ENCODE measurements at places on chromosomes 3 and 15. TPM values are rescaled to one million over a fixed set of nuclear protein-coding genes. Genes with fewer than 3 reads are reported as not detected.

DNA sequence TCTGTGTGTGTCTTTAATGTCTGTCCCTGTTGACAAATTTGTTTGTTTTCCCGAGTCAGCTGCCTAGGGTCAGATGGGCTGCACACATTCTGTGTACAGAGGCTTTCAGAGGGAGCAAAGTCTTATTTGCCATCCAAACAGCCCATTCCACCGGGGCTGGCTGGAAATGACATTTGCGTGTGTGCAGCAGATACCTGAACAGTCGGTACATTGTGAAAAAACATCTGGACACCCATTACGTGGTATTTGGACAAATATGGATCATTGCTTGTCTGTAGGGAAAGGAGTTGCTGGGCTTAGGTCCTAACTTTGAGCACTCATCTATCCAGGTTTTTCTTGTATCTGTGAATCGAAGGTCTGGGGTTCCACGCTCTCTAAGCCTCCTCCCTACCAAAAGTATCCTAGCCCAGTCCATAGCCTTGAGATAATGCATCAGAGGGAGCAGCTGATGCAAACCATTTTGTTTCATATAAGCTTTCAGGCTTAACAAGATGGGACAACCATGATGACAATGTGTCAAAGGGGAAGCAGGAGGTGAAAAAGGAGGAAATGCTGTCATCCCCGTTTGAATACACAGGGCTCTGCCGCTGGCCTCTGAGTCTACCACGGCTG, 22.2 kb upstream of the CMTM8 start:
- DNase-seq, result no peak

DNA sequence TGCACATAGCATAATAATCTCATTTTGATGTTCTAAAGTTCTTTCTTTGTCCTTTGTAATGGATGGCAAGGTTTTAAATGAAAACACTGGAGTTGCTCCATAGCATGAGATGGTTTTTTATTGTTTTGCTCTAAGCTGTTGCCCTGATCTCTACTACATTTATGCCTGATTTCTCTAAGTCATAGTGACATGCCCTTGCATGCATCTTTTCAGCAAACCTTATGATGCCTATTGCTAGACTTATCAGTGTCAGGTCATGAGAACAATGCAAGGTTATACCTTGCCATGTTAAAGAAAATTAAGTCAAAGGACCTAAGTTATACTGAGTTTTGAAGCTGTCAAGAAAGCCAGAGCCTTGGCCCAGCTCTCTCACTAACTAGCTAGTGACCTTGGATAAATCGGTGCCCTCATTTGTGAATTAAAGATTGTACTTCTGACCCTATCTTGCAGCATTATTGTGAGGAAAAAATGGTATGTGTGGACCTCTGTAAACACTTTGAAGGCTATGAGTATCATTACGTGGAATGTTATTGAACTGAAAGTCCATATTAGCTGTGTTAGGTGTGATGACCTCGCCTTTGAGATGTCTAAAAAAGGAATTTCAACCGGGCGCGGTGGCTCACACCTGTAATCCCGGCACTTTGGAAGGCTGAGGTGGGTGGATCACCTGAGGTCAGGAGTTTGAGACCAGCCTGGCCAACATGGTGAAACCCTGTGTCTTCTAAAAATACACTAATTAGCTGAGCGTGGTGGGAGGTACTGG, 256.4 kb upstream of the UBE2E1 start:
- no peak for DNase-seq

Gene TKT
- 127 TPM for polyA plus RNA-seq

Gene GHSR
- not detected for polyA plus RNA-seq

DNA sequence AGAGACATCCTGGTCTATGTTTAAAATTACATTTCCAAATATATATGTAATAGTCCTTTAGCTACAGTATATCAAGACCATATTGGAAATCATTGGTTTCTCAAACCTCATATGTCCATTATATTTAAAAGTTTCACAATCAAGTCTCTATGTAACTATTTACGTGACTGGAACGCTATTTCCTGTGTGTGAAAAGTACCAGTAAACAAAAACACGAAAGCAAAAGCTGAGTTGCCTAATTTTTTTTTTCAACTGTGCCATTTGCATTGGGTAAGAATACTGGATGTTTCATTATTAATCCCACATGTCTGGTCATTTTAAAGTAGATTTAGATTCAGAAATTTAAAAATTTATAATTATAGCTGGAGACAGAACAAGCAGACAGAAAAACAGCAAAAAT, 381.4 kb downstream of the TBC1D5 start:
- DNase-seq, result no peak

GRCh38 chr3:464255-464654, 267.7 kb downstream of the CHL1 start:
- no peak for DNase-seq

DNA sequence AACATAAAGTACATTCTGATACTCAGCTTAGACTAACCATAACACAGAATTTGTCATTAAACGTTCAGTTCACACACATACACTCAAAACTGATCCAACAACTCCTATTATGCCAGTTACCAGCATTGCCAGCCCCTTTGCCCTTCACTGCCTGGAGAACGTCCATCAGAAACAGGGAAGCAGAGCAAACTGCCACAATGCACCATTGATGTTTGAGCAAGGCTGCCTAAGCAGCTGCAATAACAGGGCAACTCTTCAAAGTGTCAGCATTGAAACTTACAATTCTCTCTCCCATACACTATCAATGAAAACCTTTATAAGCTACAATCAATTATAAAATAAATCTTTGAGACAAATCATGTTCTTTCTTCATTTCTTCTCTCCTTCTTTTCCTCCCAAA, 85.1 kb downstream of the ZBTB20 start:
- DNase-seq, result no peak

Gene CSTA
- polyA plus RNA-seq, result 0.63 TPM

GRCh38 chr15:80662129-80662528, 33.0 kb upstream of the ABHD17C start:
- no peak for DNase-seq

GRCh38 chr3:27596334-27596841, 112.2 kb upstream of the SLC4A7 start:
- no peak for DNase-seq

DNA sequence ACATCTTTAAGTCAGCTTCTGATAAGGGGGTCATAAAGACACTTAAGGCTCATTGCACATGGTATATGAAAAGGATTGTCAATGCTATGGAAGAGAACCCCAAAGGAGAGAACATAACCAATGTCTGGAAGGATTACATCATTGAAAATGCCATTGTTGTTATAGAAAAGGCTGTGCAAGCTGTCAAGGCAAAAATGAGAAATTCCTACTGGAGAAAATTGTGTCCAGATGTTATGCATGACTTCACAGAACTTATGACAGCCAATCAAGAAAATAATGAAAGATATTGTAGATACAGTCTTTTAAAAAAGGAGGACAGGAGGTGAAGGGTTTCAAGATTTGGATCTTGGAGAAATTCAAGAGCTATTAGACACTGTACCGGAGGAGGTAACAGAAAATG, 96.3 kb upstream of the MBNL1 start:
- no peak for DNase-seq

DNA sequence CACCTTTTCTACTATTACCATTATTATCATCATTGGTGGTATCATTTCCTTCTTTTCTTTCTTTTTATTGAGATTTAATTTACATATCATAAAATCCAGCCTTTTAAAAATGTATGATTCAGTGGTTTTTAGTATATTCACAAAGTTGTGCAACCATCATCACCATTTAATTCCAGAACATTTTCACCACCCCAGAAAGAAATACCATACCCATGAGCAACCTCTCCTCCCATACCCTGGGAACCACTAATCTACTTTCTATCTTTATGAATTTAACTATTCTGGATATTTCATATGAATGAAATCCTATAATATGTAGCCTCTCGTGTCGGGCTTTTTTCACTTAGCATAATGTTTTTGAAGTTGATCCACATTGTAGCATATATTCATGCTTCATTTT, 29.1 kb downstream of the AAGAB start:
- DNase-seq, result no peak

DNA sequence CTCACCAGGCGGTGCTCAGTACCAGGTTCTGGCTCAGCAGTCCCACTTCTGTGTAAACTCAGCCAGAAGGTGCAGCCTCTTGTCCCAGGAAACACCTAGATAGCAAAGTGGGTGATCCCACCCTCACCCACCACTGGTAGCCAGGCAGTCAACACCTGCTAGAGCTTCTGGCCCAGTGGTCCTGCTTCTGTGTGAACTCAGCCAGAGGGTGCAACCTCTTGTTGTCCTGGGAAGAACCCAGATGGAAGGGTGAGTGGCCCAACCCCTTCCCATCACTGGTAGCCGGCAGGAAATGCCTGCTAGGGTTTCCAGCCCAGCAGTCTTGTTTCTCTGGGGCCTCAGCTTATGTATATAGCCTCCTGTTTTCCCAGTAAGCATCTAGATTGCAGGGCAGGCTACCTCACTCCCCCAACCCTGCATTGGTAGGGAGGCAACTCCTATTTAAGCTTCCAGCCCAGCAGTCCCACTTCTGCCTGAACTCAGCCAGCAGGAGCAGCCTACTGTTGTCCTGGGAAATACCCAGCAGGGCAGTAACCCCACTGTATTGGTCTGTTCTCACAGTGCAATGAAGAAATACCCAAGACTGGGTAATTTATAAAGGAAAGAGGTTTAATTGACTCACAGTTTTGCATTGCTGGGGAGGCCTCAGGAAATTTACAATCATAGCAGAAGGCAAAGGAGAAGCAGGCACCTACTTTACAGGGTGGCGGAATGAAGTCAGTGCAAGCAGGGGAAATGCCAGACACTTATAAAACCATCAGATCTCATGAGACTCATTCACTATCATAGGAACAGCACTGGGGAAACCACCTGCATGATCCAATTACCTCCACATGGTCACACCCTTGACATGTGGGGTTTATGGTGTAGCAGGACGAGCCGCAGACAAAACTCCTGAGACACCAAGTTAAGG, 110.6 kb downstream of the DTWD1 start:
- DNase-seq, result no peak

GRCh38 chr3:135272026-135272669, 477.1 kb downstream of the EPHB1 start:
- DNase-seq, result no peak

DNA sequence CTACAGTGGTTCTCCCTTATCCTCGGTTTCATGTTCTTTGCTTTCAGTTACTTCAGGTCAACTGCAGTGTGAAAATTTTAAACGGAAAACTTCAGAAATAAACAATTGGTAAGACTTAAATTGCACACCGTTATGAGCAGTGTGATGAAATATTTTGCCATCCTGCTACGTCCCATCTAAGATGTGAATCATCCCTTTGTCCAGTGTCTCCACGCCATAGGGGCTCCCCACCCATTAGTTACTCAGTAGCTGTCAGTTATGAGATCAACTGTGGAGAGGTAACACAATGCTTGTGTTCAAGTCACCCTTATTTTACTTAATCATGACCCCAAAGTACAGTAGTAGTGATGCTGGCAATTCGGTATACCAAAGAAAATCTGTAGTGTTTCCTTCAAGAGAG, 47.4 kb downstream of the TJP1 start:
- no peak for DNase-seq

Gene CFAP91
- 37.4 TPM for polyA plus RNA-seq

Gene THPO
- 2.3 TPM for polyA plus RNA-seq

GRCh38 chr3:128707928-128708494, 18.0 kb upstream of the RAB7A start:
- no peak for DNase-seq

DNA sequence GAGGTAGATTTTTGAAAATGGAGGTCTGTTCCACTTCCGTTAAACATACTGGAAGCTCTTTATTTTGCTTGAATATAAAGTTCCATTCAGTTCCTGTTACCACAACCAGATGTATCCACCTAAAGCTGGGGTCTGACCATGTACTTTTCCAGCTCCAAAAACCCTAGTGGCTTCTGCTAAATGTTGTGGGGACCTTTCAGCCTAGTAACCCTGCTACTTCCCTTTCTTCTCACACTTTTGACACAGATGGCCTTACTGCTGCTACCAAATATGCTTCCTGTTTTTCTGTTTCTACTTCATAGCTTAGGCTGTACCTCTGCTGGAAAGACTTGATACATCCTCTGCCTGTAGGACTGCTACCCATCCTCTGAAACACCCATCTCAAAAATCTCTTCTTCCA, 87.8 kb downstream of the COL6A6 start:
- DNase-seq, result no peak

Data from left renal cortex interstitium (tissue), 4 donors.